ENCODE measurements at places on chromosomes 7 and 10. TPM values are rescaled to one million over a fixed set of nuclear protein-coding genes. Genes with fewer than 3 reads are reported as not detected.

LIPJ gene
- total RNA-seq, result not detected

VGF gene
- 15.1 TPM for total RNA-seq

CALML3 gene
- total RNA-seq, result not detected

IGF2BP3 gene
- total RNA-seq, result 23.8 TPM

GPR15LG gene
- total RNA-seq, result not detected

SYT15 gene
- total RNA-seq, result 3.0 TPM

CLDN15 gene
- 10.9 TPM for total RNA-seq

CFTR gene
- total RNA-seq, result 0.24 TPM

CHAT gene
- not detected for total RNA-seq

ANKRD61 gene
- total RNA-seq, result 0.50 TPM

SOSTDC1 gene
- total RNA-seq, result not detected

MMP21 gene
- total RNA-seq, result not detected
